ENCODE measurements at places on chromosomes 13 and 19.

DNA sequence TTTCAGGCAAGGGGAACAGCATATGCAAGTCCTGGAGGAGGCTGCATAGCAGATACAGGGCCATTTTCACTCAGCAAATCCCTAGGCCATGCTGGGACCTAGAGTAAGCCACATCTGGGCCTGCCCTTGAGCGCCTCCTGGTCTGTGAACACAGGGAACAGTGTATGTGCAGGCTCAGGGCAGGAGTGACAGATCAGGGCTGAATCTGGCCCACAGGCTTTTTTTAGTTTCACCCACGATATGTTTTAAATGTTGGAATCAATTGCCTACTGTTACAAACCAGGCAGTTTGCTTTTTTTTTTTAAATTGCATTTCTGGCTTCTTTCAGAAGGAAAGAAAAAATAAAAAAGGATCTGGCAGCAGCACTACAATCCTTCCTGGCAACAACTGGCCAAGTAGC lies 1.5 kb upstream of the TMEM145 start:
- DNase-seq = no peak

DNA sequence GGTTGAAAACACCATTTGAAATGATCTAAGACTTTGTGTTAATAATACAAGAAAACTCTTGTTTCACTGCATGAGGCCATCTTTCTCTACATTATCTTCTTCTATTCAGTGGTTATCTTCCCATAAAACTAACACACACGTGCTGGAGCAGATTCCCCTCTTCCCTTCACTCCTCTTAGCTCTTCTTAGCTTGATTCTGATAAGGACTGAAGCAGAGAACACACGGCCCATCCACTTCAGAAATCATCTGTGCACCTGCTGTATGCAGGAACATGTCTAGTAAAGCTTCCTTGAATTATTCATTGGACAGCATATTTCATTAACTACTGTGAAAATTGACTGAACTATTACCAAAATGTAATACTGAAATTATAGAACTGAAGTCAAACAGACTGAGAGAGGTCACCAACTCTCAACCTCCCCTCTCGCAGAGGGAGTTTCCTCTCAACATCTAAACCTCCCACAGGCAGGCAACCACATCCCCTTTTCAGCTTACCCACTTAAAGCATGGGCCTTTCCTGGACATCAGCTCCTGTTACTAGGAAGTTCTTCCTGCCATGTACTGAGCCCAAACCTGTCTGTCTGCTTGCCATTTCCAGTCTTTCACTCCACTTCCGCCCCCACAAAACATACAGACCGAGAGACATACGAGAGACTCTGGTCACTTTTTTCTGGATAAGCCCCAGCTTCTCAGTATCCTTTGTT lies 113.9 kb downstream of the CRYL1 start:
- DNase-seq = peak; percentile 56

GRCh38 chr19:1170938-1171754 lies 2.9 kb downstream of the SBNO2 start:
- DNase-seq = no peak

DNA sequence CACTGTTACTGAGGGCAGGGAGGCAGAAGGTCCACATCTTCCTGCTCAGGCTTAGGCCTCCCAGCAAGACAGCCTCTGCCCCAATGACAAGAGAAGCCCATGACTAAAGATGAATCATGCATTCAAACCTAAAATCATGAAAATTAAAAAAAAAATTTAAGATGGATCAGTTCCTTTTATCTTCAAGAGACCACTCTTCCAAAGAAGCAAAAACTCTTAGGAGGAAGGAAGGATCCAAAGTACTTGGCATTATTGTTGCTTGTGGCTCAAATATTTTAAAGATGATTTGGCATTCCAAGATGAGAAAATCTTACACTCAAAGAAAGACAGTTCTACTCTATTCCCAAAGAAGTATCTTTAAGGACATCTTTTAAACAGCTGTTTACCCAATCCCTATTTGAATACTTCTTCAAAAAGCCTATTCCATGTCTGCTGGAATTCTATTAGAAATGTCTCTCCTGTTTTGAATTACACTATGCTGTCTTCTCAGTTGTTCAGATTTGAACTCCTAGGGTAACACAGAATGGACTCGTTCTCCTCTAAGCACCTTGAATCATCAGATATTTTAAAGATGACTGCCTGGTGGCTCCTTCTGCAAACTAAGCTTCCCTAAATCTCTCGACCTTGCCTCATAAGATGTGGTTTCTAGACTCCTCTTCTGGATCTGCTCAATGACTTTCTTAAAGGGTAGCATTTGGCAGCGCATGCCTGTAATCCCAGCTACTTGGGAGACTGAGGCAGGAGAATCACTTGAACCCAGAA lies 7.0 kb downstream of the SERP2 start:
- no peak for DNase-seq

- DNase-seq = no peak
Measured at GRCh38 chr13:48165063-48165462, 67.9 kb upstream of the ITM2B start.

GRCh38 chr19:51724543-51724942 lies 752 bp upstream of the HAS1 start:
- no peak for DNase-seq

GRCh38 chr19:47028195-47028601 lies 8.6 kb downstream of the NPAS1 start:
- no peak for DNase-seq

- no peak for DNase-seq
Measured at GRCh38 chr19:44499559-44499958, 763 bp downstream of the ZNF180 start.

DNA sequence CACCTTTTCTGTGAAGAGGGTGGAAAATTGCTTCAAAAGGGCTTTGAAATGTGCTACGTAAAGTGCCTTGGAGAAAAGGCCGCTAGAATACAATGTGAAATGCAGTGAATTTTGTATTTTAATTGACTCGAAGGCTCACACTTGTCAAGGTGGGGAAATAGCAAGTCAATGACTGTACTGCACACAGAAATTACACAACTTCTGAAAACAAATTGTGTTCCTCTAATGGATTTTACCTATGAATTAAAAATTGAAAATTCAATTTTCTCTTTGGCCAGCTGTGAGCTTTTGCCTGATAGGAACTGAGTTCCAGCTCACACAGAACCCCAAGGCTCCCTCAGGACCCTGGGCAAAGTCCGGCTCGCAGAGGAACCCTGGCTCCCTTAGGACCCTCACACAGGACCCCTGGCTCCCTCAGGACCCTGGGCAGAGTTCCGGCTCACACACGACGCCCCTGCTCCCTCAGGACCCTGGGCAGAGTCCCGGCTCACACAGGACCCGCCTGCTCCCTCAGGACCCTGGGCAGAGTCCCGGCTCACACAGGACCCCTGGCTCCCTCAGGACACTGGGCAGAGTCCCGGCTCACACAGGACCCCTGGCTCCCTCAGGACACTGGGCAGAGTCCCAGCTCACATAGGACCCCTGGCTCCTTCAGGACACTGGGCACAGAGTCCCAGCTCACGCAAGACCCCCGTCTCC lies 324.9 kb downstream of the UQCRFS1 start:
- no peak for DNase-seq

DNA sequence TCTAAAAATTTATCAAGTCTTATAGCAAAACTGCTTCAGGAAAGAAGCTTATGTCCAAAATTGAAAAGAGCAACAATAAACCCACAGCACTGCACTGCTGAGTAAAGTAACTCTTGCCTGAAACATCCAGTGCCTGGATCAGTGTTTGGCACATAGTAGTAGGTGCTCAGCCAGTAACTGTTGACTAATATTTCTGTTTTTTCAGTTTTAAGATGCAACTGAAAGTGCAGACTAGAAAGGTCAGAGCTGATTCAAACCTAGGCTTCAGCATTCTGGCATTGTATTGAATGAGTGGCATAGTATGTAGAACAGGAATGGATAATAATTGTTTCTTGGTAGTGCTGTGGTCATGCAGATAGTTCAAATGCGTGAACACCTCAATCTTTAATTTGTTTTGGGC lies 67.6 kb downstream of the UBL3 start:
- DNase-seq = no peak

- DNase-seq = no peak
Measured at GRCh38 chr19:46785980-46786235, 2.5 kb downstream of the SLC1A5 start.

GRCh38 chr19:41957161-41957837 lies 1.8 kb downstream of the RABAC1 start:
- no peak for DNase-seq

- no peak for DNase-seq
Measured at GRCh38 chr19:391207-391557, 17.8 kb downstream of the C2CD4C start.

DNA sequence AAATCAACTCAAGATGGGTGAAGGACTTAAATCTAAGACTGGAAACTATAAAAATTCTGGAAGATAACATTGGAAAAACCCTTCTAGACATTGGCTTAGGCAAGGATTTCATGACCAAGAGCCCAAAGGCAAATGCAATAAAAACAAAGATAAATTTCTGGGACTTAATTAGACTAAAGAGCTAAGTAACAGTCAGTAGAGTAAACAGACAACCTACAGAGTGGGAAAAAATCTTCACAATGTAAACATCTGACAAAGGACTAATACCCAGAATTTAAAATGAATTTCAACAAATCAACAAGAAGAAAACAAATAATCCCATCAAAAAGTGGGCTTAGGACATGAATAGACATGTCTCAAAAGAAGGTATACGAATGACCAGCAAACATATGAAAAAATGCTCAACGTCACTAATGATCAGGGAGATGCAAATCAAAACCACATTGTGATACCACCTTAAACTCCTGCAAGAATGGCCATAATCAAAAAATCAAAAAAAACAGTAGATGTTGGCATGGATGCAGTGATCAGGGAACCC lies 6.3 kb upstream of the RFX1 start:
- DNase-seq = no peak

DNA sequence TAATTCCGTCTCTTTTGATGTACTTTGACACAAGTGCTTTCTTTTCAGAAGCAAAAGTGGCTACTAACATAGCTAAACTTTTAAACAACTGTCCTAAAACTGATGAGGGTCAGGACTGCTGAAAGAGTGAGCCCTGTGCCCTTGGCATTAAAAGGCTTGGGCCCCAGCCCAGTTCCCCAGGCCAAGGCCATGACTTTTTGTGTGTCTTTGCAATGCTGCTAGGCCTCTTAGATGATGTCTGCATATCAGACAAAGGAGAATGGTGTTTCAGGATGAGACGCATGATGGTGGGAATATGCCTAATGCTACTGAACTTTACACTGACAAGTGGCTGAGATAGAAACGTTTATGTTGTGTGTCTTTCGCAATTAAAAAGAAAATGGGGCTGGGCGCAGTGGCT lies 38.0 kb downstream of the SLC7A9 start:
- DNase-seq = no peak

GRCh38 chr13:27961227-27962085 lies 7.7 kb downstream of the CDX2 start:
- DNase-seq = no peak

GRCh38 chr13:90933097-90933826 lies 414.2 kb upstream of the MIR17HG start:
- DNase-seq = no peak

- DNase-seq = no peak
Measured at GRCh38 chr13:52921194-52921593, 72.8 kb upstream of the PCDH8 start.

DNA sequence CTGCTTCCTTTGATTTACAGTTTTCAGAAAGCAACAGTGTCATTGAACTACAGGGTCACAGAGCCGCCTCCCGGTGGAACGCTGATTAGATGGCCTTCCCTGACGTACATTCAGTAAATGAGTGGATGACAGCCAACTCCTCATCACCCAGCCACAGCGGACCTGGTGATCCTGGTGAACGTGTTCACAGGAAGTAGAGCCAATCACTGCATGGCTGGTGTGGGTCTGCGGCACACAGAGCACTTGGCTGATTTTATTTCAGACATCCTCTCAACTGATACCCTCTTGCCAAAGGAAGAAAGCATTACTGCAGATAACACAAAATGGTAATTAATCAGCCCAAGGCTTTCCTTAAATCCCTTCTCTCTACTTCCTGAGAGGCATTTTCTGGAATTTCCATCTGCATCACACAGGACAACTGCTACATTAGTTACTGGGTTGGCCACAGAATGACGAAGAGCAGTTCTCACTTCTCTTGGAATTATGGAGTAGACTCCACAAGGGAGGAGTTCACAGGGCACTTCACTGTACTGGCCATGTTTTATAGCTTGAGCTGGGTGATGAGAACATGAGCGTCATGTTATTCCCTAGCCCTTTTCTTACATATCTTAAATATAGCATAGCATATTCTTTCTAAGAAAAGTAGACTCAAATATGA lies 84.0 kb upstream of the SLC7A1 start:
- DNase-seq = no peak

- no peak for DNase-seq
Measured at GRCh38 chr13:31686670-31687425, 52.5 kb upstream of the RXFP2 start.

- DNase-seq = no peak
Measured at GRCh38 chr13:51380269-51380668, 40.8 kb downstream of the SERPINE3 start.

DNA sequence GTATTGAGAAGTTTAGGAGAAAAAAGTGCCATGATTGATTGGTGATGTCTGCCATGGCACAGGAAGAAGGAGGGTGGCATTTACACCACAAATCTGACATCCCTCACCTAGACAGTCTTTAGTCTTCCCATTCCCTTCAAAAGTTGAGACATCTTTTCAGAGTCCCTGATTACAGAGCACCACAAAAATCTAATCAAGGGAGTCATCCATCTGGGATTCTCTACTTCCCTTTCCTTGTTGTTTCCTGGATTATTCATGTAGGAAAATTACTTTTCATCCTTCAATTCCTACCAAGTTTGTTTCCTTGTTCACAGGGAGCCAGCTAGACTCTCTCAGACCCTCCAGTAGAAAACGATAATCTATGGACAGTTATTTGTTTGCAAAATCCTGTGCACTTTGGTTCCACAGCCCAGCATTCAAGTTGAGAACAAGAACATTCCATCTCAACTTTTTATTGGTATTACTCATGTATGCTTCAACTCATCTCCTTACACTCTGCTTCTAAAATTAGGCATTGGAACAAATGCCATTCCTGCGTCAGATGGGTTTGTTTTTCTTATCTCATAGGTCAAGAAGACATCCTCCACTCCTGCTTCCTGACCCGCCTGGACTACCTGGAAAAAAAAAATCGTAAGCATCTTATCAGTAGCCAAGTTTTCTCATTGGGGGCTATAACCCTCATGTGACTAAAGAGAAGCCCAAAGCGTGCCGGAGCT lies 259.9 kb downstream of the FOXO1 start:
- no peak for DNase-seq

- no peak for DNase-seq
Measured at GRCh38 chr19:36097036-36097435, 13.9 kb upstream of the OVOL3 start.

GRCh38 chr13:28574617-28575142 lies 79.8 kb upstream of the FLT1 start:
- DNase-seq = peak; percentile 54

DNA sequence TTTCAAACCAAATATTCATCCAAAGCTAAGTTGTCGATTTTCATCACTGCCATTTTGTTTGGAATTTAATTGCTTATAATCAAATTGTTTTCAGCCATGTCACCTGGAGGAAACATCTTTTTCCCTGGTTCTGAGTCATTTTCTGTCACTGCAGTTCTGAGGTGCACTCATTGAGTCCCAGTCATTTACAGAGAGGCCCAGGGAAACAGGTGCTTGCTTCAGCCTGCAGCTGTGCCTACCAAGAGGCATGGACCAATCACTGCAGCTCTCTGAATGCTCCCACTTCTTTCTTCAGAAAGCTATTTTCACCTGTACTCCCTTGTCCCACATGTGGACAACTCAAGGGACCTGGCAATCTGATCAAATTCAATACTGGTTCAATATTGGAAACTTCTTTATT lies 308.1 kb downstream of the COG6 start:
- no peak for DNase-seq

- DNase-seq = no peak
Measured at GRCh38 chr13:110681868-110682550, 23.9 kb downstream of the CARS2 start.
